ENCODE measurements at places on chromosomes 3 and 15.

GRCh38 chr3:5021116-5022092, 42.2 kb downstream of the BHLHE40 start:
- DNase-seq = no peak

DNA sequence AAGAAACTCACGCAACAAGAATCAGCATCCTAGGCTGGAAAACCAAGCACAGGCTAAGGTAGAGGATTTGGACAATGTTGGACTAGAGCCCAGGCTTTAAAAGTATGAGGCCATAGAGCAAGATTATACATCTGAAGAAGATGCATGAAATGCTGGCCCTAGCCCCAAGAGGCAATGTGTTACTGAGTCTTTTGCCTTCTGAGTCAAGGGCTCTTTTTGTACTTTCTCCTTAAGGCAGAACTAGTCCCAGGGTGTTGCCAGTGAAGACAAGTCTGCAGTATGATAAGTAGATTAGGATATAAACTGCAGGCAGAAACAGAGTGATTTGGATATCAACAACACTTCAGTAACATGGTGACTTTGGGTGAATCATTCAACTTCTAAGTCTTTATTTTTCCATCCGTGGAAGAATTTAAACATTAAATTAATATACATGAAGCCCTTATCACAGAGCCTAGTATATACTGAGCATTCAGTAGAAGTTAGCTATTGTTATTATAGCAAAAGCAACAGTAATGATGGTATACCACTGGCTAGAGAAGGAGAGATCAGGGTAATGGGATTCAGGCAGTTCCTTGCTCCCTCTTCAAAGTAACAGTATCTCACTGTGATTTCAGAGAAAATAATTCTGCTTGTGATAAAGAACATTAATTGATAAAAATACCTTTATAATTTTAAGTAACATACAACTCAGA, 99.9 kb upstream of the MLF1 start:
- no peak for DNase-seq

GRCh38 chr15:101092156-101092866, 159.5 kb downstream of the CHSY1 start:
- no peak for DNase-seq

DNA sequence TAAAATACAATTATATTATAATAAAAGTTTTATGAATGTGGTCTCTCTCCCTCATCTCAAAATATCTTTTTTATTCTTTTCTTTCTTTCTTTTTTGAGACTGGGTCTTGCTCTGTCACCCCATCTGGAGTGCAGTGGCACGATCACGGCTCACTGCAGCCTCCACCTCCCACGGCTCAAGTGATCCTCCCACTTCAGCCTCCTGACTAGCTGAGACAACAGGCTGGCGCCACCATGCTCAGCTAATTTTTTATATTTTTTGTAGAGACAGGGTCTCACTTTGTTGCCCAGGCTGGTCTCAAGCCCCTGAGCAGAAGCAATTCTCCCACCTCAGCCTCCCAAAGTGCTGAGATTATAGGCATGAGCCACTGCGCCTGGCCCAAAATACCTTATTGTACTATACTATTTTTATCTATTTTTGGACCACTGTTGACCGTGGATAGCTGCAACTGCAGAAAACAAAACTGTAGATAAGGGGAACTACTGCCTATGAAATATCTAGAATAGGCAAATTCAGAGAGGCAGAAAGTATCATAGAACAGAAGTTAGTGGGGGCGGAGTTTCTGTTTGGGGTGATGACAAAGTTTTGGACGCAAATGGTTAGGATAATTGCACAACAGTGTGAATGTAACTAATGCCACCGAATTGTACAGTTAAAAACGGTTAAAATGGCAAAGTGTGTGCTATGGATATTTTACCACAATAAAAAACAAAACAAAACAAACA, 66.6 kb downstream of the SLC12A8 start:
- DNase-seq = no peak

- no peak for DNase-seq
These were observed 44.0 kb downstream of the GASK1A start for GRCh38 chr3:43023066-43023465.

DNA sequence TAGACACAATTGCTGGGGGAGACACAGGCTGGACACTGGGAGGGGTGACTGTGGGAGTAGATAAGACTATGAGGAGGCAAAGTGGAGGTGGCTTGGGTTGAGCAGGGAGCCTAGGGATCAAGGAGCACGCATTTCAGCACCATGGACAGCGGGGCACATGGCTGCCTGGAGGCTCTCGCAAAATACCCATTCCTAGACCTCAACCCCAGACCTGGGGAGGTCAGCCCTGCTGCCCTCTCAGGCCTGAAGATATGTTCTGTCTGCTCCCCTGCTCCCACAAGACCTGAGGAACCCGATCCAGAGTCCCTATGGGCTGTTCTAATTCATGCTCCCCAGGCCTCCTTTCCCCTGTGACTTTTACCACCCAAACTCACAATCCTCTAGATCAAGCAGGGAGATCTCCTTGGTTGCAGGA, 16.0 kb upstream of the CPEB1 start:
- DNase-seq = no peak

- DNase-seq = no peak
These were observed 43.6 kb upstream of the AP4E1 start for GRCh38 chr15:50864873-50865272.

- DNase-seq = peak; percentile 74
These were observed 1.7 kb downstream of the TIPARP start for GRCh38 chr3:156675830-156676767.

DNA sequence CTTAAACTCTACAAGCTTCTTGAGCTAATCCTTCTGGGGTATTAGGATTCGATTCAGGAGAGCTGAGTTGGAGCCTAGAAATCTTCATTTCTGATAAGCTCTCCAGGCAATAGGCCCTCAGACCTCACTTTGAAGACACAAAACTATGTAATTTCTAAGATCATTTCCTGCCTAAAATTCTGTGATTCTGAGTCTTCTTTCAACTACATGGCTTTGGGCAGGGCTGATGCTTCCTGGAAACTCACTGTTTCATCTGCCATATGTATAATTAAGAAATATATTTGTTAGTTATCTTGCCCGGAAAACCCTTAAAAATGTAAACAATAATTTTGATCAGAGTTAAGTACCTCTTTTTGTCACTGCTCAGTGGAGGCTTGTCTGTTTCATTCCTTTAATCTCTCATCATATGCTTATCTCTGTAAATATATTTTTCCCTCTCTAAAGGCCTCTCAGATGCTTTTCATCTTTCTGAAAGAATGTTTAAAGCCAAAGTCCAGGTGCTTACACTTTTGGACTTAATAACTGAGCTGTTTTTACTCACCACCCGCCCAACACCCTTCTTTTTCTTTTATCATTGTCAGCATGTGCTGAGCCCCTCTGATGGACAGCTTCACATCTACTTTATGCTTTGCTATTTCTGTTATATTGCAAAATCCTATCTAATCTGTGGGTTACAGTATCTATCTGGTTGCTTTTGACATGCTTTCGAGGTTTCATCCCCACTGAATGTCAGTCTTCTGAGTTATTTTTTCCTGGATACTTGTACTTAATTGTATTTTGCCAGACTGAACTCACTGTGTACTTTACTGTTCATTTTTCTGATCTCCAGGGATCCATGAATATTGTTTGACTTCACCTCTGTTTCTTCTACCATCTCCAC, 38.2 kb downstream of the FILIP1L start:
- DNase-seq = no peak

DNA sequence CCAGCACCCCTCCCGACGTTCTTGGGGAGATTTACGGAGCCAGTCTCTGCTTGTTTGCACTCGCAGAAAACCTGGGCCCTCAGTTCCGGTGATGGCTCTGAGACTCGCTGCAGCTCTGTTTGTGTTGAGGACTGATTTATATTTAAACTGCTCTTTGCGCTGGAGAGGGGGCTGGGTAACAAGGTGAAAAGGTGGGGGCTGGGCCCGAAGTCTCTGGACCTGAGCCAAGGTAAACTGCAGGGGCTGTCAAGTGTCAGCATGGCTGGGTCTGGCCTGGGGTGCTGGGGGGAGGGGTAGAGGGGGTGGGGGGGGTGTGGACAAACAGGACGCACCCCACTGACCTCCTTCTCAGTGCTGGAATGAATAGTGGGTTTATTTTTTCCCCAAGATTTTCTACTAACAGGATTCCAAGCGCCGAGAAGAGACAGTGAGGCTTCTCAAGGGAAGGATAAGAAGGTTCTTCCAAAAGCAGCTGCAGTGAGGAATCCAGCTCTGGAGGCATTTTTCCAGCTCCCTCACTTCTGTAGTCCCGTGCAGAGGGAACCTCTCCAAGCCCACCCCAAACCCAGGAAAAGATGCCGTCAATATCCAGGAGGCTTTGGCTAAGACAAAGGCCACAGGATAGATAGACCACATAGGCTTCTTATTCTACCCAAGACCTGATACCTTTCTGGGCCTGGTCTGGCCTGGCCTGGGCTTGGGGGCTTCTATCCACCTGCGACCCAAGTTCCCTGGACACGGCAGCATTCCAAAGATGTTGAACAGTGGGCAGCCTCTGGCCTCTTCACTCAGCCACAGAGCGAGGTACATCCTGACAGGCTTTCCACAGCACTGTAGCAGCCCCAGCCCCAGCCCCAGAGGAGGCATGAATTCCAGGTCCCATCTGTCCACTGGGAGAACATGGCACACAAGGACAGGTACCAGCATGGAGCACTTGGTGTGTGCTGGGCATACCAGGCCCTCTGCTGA, 938 bp upstream of the SLCO2A1 start:
- no peak for DNase-seq

GRCh38 chr3:54182242-54182641, 59.9 kb downstream of the CACNA2D3 start:
- no peak for DNase-seq

DNA sequence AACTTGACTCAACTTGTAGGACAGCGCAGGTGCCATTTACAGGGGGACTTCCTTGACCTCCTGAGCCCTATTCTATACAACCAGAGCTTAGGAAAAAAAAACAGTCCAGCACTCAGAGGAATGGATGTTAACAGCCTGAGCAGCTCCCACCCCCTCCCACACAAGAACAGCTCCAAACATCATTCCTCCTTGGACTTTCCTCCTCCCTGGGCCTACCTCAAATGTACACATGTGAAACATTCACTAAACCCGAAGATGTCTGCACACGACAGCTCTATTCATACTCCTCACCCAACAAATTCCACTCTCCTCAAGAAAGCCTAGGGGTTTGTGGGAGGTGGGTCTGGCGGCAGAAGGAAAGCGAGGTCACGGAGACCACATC, 503 bp upstream of the ATRIP start:
- no peak for DNase-seq

DNA sequence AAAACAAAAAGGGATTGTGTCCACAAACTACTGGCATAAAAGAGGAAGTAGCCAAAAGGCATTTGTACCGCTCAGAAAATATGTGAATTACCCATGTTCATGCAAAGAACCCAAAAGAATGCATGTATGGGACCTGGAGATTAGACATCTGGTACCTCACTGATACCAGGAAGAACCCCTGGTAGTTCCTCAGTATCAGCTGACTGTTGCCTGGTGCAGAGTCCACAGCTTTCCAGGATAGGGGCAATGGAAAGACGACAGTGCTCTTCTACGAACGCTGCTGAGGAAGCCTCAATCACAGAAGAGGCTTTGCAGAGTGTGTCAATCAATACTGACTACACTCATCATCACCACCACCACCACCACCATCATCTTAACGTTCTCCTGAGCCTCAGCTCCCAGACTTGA, 63.3 kb downstream of the ATP8B4 start:
- DNase-seq = no peak

DNA sequence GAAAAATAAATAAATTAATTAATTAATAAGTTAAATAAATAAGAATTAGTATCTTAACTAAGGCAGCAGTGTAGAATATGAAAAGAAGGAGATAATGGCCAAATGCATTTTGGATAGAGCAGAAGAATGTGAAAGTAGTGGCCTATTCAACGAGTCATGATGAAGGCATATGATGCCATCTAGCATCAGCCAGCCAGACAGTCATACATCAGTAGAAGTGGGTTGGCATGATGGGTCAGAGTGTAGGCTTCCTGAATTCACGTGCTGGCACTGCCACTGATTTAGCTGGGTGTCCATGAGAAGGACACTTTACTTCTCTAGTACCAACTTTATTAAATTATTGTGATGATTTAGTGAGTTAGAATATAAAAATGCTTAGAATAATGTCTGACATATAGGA, 256.1 kb upstream of the ARPP21 start:
- DNase-seq = peak; percentile 34

DNA sequence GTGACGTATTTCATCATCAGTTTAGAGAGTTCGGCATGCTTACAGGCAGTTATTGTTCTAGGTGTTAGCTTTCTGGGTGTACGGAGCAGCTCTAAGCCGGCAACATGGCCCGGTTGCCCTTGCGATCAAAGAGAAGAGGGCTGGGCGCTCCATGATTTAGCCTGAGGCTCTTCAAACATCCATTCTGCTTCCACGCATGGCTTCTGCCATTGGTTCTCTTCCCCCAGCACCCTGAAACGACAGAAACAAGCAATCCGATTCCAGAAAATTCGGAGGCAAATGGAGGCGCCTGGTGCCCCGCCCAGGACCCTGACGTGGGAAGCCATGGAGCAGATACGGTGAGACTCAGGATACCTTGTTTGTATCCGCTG, 574 bp downstream of the NGRN start:
- DNase-seq = no peak

DNA sequence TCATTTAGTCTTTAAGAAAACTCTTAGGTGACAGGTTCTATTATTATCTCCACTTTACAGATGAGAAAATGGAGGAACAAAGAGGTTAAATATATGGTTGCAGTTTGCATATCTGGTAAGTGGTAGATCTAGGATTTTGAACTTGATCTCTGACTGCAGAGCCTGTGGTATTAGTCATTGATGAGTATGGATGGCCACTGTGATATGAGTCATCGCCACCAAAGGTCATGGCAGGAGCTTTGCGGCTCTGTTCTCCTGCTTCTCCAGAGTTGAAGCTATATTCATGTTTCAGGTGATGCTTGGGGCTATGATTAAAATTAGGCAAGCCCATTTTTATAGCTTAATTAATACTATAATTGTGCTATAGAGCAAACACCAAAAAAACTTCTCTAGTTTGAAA, 306.2 kb upstream of the DPPA4 start:
- DNase-seq = no peak

DNA sequence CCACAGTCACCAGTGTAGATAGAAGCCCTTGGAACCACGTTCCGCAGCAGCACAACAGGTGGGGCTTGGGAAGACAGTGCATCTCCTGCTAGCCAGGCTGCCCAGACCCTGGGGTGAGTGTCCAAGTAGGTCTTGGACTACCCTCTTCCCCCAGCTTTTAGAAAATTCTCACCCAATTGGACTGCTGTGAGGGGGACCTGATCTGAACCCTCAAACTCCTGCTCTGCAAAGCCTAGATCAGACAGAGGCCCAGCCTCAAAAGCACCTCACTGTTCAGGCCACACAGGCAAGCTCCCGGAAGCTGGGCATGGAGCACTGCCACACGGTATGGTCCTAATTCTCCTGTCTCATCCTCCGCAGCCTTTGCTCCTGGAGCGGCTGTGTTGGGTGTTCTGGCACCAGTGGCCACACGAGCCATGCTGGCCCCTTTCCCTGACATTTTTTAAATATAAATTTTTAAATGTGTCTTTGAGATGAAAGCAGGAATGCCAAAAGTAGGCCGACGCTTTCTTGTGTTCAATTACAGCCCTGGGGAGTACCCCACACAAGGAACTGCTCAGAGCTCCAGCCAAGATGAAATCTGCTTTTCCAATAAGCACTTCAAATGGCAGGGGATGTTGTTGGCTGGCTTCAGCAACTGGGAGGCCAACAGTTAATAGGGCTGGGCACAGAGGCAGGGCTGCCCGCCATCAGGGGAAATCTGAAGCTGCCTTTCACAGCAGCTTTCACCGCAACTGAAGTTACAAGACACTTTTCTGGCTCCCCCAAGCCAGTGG, 40.9 kb downstream of the CPN2 start:
- no peak for DNase-seq

- DNase-seq = no peak
These were observed 17.2 kb downstream of the TNFAIP8L3 start for GRCh38 chr15:51077221-51078153.
